ENCODE measurements at places on chromosomes 1 and 21.

DNA sequence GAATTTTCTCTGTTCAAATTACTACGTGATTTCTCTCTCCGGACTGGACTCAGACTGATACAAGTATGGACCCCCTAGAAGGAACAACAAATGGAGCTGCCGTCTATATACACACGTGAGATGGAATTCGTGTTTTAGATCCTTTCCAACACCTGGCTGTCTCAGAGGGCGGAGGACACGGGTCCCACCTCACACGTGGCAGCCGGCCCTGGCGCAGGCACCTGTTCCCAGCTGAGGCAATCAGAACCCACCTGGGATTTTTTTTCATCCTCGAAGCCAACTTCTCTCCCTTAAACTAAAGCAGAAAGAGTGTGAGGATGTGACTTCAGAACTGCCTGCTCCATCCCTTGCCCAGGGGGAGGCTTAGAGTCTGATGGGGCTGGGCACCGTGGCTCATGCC, 34.1 kb upstream of the SCCPDH start:
- no peak for DNase-seq

GRCh38 chr1:216758161-216758560, 34.9 kb upstream of the ESRRG start:
- DNase-seq = no peak

- DNase-seq = no peak
These were observed 115.4 kb upstream of the HOOK1 start for GRCh38 chr1:59699227-59699847.

DNA sequence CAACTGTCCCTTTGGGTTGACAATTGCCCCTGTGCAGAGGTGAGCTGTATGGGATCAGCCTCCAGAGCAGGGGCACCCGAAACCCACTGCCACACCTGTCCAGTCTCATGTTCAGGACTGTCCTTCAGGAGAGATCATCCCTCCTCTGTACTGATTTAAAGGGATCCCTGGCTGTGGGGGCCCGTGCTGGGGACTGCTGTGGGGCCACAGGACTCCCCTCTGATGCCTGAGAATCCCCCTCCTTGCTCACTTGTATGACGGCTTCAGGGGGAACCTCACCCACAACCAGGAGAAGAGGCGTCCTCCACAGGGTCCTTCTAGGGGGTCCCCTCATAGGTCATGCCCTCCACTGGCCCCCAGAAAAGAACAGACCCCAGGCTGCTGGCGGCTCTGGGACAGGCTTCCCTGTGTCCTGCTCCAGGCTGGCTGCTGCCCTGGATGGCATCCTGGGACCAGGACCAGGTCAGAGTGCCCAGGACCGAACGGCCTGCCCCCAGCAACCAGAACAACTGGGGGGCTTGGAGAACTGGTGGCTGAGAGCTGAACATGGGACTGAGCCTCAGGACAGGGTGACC, 77.5 kb upstream of the ACTRT2 start:
- no peak for DNase-seq

- no peak for DNase-seq
These were observed 14.8 kb downstream of the CD2 start for GRCh38 chr1:116769104-116769452.

GRCh38 chr1:203051841-203052324, 25.6 kb downstream of the PPFIA4 start:
- DNase-seq = no peak

- DNase-seq = no peak
These were observed at the start of gene ADORA1 for GRCh38 chr1:203127666-203128430. Gene ADORA1, plus strand, starts transcription at chr1:203127726. Its CDS starts 1,116 bp downstream, at chr1:203128842.

DNA sequence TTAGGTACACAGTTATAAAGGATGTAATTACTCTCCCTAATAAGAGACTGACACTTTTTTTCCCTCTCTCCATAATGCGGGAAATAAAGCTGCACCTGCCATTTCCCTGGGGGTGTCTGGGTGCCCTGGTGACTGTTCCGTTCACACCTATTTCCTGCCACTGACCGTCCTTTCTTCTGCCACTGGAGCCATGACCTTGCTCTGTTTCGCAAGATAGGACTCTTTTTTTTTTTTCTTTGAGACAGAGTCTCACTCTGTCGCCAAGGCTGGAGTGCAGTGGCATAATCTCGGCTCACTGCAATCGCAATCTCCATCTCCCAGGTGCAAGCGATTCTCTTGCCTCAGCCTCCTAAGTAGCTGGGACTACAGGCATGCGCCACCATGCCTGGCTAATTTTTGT, 66.1 kb upstream of the SERBP1 start:
- no peak for DNase-seq

DNA sequence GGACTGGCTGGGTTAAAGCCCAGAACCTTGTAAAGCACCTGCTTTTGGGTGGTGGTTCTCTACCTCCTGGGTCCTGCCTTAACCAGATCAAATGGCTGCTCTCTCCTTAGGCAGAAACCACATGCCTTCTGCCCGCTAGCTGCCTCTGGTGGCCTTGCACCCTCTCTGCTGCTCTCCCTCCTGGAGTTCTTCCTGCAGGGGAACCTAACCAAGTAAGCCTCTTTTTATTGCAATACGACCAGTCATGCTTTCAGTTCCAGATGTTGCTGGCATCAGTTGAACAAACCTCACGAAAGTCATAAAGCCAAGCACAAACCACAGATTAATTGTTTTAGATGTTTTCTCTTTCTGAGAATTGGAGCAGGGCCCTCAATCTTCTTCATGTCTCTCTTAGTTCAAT, 118.9 kb downstream of the GDAP2 start:
- no peak for DNase-seq

DNA sequence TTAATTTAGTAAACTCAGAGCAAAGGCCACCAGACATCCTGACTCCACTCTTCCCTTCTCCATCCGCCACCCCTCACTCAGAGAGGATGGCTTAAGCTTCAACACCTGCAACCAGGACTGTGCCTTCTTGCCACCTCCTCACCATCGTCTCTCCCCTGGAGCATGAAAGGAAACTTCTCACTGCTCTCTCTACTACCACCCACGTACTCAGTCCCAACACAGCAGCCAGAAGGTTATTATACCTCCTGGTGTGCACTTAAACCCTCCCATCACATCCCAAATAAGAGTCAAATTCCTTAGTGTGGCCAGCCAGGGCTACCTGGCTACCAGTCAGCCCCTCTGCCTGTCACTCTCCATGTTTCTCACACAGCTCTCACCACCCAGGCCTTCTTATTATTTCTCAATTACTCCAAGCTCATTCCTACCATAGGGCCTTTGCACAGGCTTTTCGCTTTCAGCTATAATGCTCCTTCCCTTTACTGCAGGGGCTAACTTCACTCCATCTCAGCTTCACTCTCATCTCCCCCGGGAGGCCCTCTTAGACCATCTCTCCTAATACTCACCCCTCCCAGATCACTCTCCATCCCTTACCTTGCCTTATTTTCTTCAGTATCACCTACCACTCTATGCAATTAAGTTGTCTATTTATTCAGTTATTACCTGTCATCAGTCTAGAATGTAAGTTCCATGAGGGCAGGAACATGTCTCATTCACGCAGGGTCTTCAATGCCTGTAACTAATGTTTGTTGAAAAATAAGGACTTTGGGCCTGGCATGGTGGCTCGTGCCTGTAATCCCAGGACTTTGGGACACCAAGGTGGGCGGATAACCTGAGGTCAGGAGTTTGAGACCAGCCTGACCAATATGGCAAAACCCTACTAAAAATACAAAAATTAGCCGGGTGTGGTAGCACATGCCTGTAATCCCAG, 137.5 kb downstream of the TOMM20 start:
- no peak for DNase-seq

GRCh38 chr21:42559326-42559725, 45.7 kb downstream of the SLC37A1 start:
- no peak for DNase-seq

DNA sequence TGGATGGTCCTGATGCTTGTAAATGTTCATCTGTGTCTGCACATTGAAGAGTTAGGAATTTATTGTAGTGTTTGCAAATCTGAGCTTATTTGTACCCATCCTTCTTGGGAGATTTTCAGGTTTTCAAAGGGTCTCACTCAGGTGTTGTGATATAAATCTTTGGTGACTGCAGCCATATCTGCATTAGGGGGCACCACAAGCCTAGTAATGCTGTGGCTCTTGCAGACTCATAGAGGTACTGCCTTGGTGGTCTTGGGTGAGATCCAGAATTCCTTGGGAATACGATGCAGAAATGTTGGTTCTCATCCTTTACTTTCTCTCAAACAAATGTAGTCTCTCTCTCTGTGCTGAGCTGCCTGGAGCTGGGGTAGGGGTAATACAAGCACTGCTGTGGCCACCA, 405.9 kb downstream of the TTLL7 start:
- DNase-seq = no peak

DNA sequence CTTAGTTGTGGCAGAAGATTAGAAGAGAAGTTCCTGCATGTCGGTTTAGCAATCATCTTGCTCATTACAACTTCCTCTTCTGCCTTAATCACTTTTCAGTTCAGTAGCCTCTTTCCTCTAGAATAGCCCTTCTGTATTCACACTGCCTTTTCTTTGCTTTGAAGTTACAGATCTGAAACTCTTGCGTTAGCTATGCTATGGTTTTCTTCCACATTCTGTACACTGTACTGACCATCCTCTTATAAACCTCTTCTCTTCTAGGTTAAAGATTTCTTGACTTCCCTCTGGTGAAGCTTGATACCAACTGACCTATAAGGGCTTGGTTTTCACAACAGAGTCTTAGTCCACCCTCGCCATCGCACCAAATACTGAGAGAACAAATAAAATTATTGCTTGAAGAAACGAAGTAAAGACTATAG, 35.0 kb downstream of the C21orf91 start:
- no peak for DNase-seq

- no peak for DNase-seq
These were observed 21.5 kb downstream of the CLSPN start for GRCh38 chr1:35748326-35748725.
